ENCODE measurements at places on chromosomes 3 and 15. TPM values are rescaled to one million over a fixed set of nuclear protein-coding genes. Genes with fewer than 3 reads are reported as not detected.

- DNase-seq: no peak
Observed at GRCh38 chr15:27668471-27669220, 430.5 kb downstream of the OCA2 start.

GRCh38 chr3:67059443-67059842 is 61.3 kb downstream of the KBTBD8 start:
- no peak for DNase-seq

- peak; percentile 72 for DNase-seq
Observed at GRCh38 chr3:176919836-176920765, 277.2 kb downstream of the TBL1XR1 start.

DNA sequence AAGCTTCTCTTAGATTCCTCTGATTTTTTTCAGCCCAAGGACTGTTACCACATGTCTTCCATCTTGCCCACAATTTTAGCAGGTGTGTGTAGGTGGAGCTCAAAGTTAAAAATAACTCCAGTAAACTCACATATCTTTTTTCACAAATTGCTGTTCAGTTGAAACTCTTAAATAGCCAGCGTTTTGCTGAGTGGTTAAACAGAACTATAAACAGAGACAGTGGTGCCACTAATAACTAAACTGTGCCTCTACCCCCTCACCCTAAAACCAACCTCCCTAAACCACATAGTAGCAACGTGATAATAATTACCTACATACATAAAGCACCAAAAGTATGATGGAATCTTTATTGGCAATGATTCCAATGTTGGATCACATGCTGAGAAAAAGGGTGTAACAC is 525.1 kb downstream of the PDCD6IP start:
- no peak for DNase-seq

DNA sequence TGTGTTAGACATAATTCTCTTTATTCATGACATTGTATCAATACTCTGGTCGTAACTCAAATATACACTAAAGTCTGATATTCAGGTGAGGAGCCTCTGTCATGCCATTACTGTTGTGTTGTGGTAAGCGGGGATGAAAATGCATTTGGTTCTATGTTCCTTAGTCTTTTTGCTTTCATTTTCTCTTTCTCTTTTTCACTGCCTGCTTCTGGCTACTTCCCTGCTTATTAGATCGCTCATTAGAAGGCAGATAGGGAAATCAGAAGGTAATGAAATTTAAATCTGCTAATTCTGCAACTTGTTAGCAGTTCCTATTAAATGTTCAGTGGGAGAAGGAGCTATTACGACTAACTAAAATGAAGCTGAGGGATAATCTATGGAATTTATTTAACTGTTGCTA is 345.0 kb downstream of the GRM7 start:
- peak; percentile 2 for DNase-seq

UBL7 gene
- polyA plus RNA-seq: 37.9 TPM
